ENCODE measurements at places on chromosomes 7 and 10. TPM values are rescaled to one million over a fixed set of nuclear protein-coding genes. Genes with fewer than 3 reads are reported as not detected.

GRCh38 chr7:135560631-135561030 is 2.9 kb downstream of the NUP205 start:
- DNase-seq = no peak

CYP2C19 gene
- total RNA-seq = 0.43 TPM

DNA sequence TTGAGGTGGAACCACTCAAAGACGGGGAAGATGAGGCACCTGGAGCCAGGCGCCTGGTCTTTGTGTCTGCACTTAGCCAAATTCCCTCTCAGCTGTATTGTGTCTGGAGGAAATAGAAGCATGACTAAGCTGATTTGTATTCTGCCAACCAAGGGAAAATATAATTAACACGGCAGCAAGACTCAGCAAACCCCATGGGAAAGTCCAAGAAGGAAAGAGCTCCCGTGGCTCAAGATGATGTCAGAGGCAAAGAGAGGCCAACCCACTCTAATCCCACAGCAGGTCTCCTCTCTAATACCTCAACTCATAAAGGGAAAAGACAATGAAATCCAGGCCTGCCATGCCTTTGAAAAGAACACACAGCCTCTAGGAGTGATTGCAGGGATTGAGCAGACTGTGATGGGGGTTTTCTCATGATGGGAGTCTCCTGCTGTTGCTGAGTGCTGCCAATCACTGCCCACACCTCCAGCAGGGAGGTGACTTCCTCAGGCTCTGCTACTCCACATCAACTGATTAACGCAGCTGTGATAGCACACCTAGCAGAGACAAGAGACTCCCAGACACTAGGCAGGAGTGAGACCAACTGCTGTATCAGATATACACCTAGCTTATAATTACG is 255.5 kb upstream of the C7orf33 start:
- no peak for DNase-seq

GRCh38 chr10:106528702-106529101 is 635.8 kb downstream of the SORCS1 start:
- DNase-seq = no peak

DNA sequence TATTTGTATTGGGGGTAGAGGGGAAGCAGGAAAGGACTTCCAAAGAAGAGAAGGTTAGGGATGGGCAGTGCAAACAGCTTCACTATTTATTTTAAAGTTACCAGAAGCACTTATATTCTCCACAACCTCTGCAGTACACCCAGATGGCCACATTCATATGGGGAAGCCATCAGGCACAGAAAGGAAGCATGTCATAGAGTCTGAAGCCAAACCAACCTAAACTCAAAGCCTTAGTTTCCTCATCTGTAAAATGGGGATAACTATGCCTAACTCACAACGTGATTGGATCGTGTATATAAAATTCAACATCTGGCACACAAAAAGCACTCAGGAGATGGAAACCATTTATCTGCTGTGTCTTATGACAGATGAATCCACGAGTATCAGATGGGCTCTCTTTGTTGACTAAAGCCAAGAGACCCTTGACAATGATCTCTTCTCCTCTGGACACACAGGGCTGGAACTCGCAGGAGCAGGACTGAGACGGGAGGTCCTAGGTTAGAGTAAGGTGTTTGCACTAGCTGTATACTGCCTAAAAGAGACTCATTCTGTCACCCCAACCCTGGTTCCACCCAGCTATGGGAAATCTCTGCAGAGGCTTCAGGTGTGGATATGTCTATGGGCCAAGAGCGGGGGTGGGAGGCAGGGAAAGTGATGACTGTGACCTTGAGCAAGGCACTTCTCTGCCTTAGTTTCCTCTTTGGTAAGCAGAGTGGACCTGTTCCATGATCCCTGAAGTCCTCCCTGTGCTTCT is 1.8 kb downstream of the KIAA1549 start:
- DNase-seq = no peak

DNA sequence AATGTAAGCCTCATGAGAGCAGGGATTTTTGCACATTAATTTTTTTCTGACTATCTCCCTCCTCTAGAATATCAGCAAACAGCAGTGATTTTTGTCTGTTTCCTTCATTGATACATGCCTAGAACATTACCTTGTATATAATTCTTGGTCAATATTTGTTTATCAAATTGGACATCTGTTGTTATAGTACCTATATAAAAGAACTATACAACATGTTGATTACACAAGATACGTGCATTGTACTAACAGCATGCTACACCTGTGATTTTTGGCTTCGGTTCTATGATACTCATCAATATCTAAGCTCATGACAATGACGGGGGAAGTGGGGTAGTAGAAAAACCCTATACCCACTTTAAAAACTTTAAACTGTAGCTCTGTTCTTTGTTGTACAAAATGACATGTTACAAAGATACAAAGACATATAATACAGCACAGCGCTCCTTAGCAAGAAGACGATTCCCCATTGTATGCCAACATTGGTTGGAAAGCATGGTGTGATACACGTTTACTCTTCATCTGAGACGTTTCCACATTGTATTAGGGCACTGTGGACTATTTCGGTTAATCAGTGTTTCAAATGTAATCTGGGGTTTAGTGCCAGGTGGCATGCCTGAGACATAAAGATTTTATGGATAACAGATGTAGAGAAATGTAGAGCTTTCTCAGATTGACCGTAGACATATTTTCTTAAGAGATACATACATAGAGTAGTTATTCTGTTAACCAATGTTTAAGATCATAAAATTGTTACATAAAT is 70.5 kb upstream of the FOXP2 start:
- no peak for DNase-seq

- DNase-seq = no peak
Measured at GRCh38 chr10:8815969-8816368, 761.5 kb downstream of the GATA3 start.

GRCh38 chr10:3532644-3533043 is 252.4 kb downstream of the KLF6 start:
- DNase-seq = no peak

CYP3A4 gene
- total RNA-seq = 0.56 TPM

DNA sequence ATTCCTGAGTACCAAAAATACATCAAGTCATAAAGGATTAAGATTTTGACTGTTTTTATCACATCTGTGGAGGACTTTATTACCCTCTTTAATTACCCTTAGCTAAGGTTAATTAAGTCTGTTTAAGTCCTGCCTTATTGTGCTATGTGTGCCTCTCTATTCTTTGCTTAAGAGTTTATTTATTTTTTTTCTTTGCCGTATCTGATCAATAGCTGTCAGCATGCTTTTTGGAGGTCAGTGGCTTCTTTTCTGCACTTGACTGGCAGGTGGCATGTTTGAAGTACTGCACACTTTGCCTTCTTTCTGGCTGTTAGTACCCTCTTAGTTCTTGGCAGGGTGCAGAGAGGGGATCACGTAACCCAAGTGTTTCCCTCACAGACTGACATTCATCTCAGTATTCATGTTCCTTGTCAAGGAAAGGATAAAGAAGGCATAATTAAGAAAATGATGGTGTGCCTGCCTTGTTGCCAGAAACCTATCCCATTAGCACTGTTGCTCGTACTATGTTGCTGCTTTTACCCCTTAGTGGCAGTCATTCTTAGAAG is 225.8 kb downstream of the EXOC4 start:
- no peak for DNase-seq

GRCh38 chr10:27568196-27569175 is 64.4 kb downstream of the RAB18 start:
- no peak for DNase-seq

IRF5 gene
- total RNA-seq = 6.3 TPM

DNA sequence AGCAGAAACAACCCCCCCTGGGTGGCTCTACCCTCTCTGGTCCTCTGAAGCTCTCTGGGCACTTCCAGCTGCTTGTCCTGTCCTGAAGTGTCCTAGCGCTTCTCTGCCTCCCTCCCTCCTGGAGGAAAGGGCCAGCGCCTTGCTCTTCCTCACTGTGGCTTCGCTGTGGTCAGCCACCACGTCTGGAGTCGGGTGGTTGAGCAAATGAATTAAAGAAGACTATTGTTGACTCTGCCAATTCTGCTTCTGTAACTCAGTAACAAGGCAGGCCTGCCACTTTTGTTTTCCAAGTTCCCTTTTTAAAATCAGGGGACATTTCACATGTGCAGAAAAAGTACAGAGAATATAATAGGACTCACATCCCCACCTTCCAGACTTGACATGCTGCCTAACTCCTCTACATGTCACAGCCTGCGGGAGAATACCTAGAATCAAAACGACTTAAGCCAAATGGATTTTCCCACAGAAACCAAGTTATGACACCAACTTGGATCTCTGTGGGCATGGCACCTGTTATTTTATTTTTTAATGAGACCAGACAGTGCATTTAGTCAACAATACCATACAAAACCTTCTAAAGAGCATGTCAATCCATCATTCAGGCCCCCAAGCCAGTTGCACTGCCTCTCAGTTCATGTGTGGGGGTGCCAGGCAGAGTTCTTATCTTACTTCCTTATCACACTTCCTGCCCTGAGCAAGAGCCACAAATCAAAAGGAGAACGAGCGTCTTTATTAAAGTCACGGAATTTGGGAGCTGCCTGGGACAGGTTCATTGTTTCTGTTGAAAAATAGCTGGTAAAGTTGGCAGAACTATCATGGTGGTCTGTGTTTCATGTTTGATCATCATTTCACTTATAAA is 6.8 kb downstream of the FFAR4 start:
- DNase-seq = no peak

DNA sequence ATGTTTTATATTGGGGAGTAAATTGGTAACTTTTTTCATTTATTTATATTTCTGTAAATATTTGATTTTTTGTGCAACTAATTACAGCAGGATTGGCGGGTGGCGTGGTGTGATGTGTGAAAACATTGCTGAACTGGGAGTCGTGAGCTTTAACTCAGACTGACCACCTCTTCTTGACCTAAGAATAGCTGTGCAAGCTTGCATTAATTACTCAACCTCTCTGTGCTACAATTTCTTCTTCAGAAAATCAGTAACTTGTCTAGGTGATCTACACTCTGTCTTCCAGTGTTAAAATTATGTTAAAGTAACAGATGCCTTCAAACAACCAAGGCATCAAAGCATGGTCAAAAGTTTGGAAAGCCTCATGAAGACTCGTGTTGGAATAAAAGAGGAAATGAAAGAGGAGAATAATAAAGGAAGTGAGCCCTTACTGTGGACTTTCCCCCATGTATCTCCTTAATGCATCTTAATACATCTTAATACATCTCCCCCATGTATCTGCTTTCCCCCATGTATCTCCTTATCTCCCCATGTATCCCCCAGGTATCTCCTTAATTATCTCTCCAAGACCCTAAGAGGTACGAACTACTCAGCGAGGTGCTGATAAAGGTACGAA is 71.2 kb downstream of the SVIL start:
- DNase-seq = no peak

MYL10 gene
- total RNA-seq = not detected

DNA sequence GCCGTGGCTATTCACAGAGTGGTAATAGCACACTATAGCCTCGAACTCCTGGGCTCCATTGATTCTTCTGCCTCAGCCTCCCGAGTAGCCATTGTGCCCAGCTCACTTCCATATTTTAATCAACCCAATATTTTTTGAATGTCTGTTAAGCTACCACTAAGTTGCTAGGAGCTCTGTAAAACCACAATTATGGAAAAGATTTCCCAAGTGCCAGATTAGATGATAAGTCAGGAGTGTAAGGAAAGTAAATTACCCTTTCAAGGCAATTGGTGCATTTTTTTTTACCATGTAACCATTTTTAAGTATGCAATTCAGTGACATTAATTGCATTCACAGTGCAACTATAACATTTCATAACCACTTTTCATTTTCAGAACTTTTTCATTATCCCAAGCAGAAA is 87.5 kb upstream of the GATAD1 start:
- DNase-seq = no peak

GRCh38 chr7:14626076-14626475 is 276.5 kb downstream of the DGKB start:
- DNase-seq = no peak

DNA sequence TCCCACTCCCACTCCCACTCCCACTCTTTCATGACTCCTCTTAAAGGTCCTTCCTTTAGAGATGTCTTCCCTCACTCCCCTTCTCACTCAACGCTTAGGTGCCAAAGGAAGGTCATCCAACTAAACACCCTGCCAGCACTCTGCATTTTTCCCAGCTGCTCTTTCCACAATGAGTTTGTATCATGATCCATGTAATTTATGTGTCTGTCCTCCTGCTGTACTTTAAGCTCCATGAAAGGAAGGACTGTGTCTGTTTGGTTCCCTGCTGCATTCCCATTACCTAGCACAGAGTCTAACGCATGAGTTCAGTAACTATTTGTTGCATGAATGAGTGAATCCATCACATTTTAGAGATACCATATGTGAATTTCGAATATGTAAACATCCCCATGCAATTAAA is 252.7 kb downstream of the KIF20B start:
- no peak for DNase-seq

CXCL12 gene
- total RNA-seq = 13.1 TPM

ADCK2 gene
- total RNA-seq = 33.9 TPM

CTAGE15 gene
- 0.21 TPM for total RNA-seq

SPRN gene
- 12.4 TPM for total RNA-seq

DMBT1 gene
- 0.66 TPM for total RNA-seq

DNA sequence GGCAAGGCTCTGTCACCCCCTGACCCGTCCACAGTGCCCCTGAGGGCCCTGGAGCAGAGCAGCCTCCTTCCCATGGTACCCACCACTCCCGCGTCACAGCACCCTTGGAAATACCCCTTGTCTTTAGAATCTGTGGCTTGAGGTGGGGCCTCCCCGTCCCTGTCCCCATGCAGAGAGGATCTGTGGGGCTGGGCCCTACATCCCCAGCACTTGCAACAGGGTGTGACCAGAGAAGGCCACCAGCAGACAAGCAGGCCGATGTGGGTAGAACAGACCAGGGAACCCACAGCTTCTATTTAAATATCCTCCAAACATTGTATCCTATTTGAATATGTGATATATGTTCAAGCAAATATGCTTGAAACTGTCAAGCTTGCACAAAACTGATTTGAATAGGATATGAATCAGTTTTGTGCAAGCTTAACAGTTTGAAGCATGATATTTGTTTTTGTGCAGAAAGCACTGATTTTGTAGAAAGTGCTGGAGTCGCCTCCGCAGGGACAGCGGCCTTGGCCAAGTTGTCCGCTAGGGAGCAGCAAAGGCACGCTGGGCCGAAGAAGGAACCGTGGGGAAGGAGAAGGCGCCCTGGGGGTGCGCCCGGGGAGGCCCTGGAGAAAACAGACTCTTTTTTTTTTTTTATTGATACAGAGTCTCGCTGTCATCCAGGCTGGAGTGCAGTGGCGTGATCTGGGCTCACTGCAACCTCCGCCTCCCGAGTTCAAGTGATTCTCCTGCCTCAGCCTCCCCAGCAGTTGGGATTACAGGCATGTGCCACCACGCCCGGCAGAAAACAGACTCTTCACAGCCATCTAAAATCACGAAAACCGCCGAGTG is 2.2 kb downstream of the CFAP46 start:
- peak; percentile 80 for DNase-seq

DNA sequence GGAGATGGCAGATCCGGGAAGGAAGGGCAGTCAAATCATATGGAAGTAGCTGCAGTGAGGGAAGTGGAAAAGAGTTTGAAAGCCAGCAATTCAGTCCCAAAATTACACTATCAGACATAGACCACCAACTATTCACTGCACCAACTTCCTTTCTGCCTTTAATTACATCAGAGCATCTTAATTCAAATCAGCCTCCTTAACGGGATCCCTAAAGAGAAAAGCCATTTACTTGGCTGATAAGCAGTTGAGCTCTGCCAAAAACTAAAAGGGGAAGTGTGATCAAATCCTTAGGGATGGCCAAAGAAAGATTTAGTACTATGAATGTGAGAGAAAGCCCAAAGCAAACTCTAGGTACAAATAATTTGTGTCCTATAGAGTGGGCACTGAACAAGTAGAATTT is 110.4 kb downstream of the AMPH start:
- no peak for DNase-seq

PODXL gene
- total RNA-seq = 44.5 TPM

- DNase-seq = no peak
Measured at GRCh38 chr7:78924581-78924980, 528.9 kb downstream of the MAGI2 start.
